ENCODE measurements at places on chromosomes 1 and 21. TPM values are rescaled to one million over a fixed set of nuclear protein-coding genes. Genes with fewer than 3 reads are reported as not detected.

Gene MR1
- total RNA-seq, result 19.5 TPM

Gene GRIK3
- not detected for total RNA-seq

Gene CENPS
- total RNA-seq, result 22.7 TPM

Gene RHD
- total RNA-seq, result not detected

Data from activated CD4-positive, alpha-beta memory T cell treated with anti-CD3 and anti-CD28 coated beads for 36 hours (primary cell).